ENCODE measurements at places on chromosomes 5 and 9.

DNA sequence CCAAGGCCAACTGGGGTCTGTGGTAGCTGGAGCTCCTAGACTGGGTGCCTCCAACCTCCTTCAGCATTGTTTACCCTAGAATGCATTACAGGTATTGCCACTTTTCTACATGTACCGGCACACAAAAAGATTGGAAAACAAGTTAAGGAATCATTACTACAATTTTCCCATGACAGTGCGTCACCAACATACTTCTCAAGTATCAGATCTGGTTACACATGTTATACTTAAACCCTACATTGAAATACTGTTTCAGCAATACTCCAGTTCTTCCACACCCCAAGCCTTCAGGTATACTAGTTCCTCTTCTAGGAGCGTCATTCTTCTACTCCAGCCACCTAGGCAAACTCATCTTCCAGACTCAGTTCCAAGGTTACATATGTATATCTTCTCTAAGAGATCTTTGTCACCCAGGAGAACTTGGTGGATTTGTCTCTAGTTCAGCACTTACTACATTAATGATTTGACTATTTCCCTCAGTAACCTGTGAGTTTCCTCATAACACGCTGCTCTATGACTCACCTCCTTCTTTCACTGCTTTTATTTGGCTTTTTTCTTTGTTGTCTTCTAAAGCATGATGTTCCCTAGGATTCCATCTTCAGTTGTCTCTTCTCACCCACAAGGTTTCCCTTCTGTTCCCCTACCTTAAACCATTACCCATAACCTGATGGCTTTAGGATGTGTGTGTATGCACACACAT lies 217.0 kb downstream of the AP3B1 start:
- DNase-seq: no peak

DNA sequence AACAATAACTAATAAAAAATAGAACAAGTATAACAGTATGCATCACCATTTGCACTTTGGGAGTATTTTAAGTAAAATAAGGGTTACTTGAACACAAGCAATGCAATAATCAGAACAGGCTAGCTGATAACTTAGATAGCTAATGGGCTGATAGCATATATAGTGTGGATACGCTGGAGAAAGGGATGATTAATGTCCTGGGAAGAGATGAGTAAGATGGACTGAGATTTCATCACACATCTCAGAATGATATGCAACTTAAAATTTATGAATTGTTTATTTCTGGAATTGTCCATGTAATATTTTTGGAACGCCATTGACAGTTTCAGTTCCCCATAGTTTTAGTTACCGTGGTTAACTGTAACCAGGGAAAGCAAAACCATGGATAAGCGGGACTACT lies 173.6 kb downstream of the ISL1 start:
- DNase-seq: no peak

DNA sequence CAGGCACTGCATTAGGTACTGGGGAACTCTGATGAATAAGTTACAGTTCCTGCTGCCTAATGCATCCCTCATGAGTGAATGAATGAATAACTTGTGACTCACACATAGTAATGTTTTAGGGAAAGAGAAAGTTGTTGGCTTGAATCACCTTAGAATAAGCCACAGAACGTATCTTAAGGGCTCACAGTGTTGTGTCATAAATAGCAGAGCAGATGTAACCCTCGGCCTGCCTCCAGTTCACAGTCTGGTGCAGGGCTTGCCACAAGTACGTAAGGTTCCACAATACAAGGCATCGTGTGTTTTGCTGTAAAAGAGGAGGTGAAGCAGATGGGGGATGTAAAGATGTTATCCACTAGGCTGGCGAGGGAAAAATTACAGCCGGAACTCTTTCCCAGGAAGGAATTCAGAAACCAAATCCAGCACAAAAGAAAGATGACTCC lies 218.7 kb downstream of the TRPM3 start:
- DNase-seq: no peak

DNA sequence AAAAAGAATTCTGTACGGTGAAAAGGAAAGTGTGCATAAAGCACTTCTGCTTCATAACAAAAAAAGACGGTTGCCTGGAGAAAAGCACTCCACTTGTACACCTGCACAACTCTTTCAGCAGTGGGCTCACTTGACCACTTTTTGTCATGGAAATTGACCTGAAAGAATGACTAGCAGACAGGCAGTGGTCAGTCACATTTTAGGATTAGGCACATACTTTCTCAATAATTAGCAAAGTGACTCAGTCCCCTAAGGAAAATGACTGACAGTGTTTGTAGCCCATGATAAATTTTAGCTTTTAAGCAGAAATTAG lies 169.3 kb downstream of the FANCC start:
- no peak for DNase-seq

DNA sequence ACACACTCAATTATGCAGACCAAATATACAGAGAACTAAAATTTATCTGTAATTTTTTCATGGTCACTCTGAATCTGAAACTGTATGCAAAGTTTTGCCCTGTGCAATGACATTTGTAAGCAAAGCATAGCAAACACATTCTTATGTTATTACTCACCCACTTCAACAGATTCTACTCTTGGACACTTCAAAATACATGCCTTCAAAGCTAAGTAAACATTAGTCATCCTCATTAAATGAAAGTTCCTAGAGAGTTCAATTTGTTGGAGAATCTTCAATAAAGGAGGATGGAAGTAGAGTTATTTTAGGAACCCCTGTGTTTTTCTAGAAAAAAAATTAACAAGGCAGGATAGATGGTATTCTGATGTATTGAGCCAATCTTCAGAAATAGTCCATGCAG lies 639.7 kb upstream of the C9orf72 start:
- DNase-seq: no peak

DNA sequence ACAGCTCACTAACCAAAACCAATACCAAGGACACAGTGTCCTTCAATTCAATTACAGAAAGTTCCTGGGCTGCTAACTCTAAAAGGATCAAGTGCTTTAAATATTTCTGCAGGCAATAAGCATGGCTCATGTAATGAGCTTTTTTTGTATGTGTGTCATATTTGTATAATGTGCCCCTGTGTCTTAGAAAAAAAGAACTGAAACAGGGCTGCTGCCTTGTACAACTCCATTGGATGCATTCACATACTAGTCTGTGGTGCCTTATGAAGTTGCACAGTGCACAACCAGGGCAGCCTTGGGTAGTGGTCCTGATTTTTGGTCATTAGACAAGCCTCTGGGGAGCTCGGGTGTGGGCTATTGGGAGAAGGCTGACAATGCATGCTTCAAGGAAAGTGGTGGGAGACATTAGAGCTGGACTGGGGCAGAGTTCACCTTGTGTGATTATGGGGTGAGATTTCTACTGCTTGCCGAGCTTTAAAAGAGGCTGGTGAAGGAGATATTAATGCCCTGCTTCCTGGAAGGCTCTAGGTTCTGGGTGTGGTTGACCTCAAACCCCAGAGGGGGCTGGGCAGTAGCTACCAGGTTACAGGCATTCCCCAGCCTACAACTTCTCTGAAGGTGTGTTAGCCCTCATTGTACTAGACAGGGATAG lies 3.6 kb upstream of the CPEB4 start:
- peak; percentile 37 for DNase-seq

GRCh38 chr5:31655491-31655890 lies 16.6 kb downstream of the PDZD2 start:
- no peak for DNase-seq

GRCh38 chr9:98220911-98221310 lies 28.5 kb upstream of the CORO2A start:
- no peak for DNase-seq

GRCh38 chr9:125460346-125460745 lies 198.7 kb downstream of the GAPVD1 start:
- DNase-seq: no peak

DNA sequence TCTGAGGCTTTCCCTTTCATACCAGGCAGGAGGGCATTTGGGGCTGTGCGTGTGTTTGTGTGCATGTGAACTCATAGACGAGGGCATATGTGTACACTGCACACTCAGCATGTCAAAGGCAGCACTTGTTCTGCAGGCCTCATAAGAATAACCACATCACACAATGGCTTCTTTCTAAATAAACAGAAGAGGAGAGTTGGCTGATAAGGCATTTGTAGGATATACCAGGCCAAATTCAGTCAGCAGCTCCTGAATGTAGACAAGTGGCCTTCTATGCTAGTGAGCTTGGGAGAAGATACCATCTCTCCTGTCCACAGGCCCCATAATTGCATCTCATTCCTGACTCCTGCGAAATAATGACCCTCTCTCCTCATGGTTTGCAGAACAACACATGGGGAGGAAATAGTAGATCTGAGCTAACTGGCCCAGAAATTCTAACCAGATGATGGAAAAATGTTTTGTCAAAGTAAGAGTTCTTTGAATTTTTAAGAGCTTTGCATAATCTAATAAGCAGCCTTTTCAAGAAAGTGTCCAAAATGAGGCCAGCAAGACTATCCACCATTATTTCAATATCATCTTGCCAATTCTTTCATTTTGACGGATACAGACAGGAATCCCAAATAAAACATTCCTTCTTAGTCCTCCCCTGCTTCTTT lies 60.5 kb upstream of the GAS1 start:
- no peak for DNase-seq

GRCh38 chr5:96595300-96596090 lies 66.7 kb upstream of the CAST start:
- DNase-seq: no peak

GRCh38 chr5:133938039-133938821 lies 30.2 kb downstream of the C5orf15 start:
- no peak for DNase-seq

DNA sequence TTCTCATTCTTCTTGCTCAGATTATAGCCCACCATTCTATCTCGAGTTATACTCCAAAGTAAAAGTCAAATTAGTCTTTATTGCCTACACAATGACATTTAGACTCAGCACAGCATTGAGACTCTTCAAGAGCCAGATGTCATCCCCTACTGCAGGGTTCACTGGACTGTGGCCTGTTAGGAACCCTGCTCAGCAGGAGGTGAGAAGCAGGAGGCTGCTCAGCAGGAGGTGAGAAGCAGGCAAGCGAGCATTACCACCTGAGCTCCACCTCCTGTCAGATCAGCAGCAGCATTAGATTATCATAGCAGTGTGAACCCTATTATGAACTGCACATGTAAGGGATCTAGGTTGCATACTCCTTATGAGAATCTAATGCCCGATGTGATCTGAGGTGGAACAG lies 12.7 kb upstream of the LIFR start:
- DNase-seq: no peak

GRCh38 chr5:1793966-1794900 lies 5.4 kb downstream of the MRPL36 start:
- DNase-seq: no peak

- no peak for DNase-seq
Measured at GRCh38 chr9:37331871-37332270, 90.6 kb upstream of the GRHPR start.

- DNase-seq: no peak
Measured at GRCh38 chr5:60178101-60178500, 284.6 kb upstream of the PDE4D start.

DNA sequence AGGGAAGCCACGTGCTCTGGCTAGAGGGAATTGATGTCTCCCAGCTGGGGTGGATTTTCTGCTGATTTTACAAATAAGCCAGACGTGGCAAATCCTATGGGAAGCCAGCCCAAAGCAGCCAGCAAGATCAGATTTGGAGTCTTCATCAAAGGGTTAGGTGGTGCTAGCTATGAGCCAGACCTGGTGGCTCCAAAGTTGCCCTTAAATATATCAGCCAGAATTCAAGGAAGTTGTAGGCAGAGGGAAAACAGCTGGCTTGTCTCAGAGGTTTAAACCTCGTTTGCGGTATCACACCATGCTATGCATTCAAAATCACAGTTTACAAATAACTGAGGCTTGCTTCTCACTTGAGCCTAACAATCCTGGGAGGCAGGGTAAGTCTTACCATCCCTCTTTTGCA lies 313.2 kb downstream of the MLLT3 start:
- no peak for DNase-seq

GRCh38 chr5:74127381-74128320 lies 501.7 kb downstream of the ARHGEF28 start:
- no peak for DNase-seq

GRCh38 chr9:123335193-123335985 lies 20.6 kb upstream of the CRB2 start:
- DNase-seq: no peak

DNA sequence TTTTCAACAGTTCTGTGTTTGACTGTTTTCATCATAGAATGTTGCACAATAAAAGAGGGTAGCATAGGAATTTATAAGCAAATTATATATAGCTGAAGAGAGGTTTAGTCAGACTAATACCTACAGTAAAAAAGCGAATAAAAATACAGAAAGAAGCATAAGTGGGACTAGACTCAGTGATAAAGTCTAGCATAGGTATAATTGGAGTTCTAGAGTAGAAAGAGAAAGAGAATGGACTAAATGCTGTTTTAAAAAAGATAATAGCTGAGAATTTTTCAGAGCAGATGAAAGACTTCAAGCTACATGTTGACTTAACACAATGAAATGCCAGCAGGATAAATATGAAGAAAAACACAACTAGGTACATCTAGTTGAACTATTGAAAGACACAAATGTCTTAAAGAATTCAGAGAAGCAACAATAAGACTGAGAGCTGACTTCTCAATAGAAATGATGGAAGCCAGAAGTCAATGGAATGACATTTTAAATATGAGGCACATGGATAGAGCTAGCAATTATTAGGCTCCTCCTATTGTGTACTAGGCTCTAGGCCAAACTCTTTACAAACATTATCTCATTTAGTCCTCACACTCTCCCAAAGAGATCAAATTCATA lies 573.9 kb downstream of the ZNF608 start:
- no peak for DNase-seq

DNA sequence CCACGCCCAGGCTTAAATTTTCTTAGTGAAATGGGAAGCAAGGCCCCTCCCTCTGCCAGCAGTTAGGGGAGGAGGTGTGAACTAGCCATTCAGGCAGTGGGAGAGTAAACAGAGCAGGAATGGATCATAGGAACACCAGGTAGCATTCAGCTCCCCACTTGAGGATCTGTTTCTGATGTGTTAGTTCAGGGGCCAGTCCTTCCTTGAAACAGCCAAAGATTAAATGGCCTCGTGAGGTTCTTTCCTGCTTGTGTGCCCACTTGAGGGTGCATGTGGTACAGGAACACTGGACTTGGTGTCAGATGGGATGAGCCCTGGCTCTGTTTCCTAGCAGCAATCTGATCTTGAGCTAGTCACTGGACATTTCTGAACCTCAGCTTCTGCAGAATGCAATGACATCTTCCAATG lies 21.2 kb downstream of the FAXDC2 start:
- DNase-seq: no peak

- DNase-seq: no peak
Measured at GRCh38 chr5:72368271-72368670, 48.1 kb downstream of the PTCD2 start.
